ENCODE measurements at places on chromosomes 2 and 18.

DNA sequence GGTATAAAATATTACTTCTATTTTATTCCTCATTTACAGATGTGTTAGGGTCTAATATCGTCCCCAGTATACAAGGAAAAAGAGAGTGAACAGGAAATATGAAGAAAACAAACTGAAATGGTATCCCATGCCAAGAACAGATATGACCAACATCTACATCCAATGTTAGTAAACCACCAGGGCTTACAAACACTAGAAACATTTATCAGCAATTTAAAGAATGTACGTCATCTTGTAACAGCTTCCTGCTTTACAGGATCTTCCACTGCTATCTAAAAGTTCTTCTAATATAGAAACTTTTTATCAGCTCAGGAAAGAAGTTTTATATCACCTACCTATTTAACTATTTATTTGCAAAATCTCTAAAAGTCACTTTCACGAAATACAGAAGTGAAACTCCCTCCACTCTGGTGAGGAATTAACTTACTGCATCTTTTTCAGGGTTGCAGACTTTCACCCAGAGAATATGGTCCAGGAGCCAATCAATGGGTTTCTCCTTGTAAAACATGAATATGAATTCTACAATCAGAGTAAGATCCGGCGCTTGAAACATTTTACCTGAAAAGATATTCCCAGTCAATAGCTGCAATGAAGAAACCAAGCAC, 35.2 kb downstream of the UNC50 start:
- peak; percentile 14 for DNase-seq

DNA sequence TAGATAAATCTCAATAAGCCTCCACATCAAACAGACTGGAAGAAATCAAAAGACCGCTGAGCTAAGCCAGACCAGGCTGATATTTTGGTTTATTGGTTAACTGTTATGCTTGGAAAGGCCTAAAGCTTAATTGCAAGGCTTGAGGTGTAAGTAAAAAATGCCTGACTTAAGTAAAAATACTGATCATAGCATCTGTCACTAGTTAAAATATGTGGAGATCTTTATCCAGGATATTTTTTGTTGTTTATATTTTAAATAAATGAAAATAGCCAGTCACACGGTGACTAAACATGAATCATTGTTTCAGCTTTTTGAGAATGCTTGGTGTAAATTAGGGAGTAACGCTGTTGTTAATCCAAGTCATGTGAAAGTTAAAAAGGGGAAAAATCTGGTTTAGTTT, 127.9 kb downstream of the THADA start:
- DNase-seq = no peak

- no peak for DNase-seq
Measured at GRCh38 chr2:66866331-66867062, 431.6 kb downstream of the MEIS1 start.

DNA sequence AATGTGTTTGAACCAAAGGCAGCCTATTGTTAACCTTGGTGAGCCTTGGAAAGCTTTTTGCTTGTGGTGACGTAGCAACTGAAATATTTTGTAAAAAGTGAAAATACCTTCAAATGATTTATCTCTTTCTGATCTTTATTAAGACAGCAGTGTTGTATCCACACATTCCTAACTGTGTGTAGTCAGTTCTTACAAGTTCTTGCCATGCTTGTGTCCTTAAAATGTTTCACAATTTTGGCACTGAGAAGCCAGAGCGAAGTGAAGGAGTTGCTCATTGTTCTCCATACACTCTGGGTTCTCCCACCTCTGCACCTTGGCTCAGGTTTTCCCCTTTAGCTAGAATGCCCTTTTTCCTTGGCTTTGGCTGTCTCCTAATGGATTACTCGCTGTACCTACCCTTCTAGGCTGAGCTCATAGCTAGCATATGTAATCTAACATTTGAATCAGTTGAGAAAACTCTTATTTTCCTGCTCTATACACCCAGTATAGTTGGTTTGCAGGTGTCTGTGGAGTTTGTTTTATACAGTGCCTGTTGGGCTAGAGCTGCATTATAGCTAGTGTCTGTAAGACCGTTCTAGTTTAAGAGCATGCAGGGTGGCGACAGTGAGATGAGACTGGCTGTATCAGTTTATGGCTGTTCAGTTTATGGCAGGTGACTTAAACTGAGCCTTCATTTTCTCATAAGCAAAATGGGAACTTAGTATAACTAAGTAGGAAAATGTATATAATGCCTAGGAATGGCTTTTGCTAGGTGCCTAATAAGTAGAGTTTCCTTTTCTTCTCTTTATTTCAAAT, 45.5 kb downstream of the FMNL2 start:
- no peak for DNase-seq

DNA sequence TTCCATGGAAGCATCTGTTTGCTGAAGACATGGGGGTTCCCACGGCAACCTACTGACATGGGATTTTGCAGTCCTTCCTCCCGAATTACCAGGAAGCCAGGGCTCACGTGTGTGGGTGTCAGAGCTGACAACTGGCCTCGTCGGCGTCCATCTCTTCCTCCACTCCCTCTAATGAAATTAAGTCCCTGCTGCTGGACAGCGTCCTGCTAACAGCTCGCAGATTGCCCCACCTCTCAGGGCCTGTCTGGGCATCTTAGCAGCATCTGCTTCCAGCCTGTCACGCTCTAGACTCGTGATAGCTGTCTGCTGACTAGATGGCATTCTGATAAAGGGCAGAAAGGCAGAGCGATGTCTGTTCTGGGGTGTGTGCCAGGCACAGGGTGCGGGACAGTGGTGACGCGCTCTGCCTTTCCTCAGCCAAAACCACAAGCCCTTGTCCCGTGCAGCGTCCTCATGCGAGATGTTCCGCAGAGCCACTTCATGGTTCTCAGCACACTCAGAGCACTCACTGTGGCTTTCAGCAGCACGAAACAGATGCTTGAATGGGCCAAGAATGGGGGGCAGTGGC, 161.1 kb downstream of the ARL4C start:
- no peak for DNase-seq

GRCh38 chr2:185738679-185739472, at the start of gene FSIP2:
TSS of gene FSIP2 (plus strand) at chr2:185738804. CDS start at chr2:185738895, 91 bp downstream.
- no peak for DNase-seq

DNA sequence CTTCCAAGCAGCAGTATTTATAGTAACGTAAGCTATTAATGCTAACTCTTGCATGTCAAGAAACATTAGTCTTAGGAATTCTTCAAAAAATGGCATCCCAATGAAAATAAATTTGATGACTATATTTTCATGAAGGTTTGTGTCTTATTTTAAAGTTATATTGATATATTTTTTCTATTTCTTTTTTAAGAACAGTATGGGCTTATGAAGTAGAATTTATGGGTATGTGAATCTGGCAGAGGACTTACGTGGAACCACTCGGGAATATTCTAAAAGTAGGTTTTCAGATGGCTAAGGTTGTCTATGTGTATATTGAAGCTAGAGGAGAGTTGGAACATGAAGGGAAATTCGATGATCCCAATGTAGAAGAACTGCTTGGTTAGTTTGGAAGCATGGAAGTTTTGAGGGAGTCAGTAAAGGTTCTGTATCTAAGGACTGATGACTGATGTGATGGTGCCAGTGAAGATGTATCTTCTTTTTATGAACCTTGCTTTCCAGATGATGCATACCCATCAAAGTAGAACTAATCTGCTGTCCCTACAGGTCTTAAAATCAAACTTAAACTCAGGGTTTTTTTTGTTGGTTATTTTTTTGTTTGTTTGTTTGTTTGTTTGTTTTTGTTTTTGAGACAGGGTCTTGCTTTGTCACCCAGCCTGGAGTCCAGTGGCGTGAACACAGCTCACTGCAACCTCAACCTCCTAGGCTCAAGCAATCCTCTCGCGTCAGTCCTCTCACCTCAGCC, 39.5 kb downstream of the DDX1 start:
- no peak for DNase-seq

GRCh38 chr18:76972846-76973519, 150.6 kb downstream of the ZNF236 start:
- DNase-seq = no peak

GRCh38 chr2:205218056-205218455, 464.2 kb upstream of the NRP2 start:
- DNase-seq = no peak

GRCh38 chr18:58937071-58937886, 72.6 kb downstream of the ZNF532 start:
- no peak for DNase-seq

DNA sequence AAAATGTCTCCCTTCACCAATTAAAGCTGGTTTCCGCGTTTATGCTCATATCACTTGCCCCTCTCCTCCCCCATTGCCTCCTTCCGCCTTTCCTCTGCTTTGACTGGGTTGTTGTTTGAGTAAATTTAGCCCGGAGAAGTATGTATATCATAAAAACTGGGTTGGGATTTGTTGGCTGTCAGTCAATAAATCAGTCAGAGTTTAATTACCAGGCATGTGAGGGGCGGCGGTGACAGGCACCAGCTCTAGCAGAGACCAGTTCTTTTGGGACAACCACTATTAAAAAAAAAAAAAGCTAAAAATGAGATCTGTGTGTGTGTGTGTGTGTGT, 382.4 kb upstream of the SMIM21 start:
- no peak for DNase-seq

DNA sequence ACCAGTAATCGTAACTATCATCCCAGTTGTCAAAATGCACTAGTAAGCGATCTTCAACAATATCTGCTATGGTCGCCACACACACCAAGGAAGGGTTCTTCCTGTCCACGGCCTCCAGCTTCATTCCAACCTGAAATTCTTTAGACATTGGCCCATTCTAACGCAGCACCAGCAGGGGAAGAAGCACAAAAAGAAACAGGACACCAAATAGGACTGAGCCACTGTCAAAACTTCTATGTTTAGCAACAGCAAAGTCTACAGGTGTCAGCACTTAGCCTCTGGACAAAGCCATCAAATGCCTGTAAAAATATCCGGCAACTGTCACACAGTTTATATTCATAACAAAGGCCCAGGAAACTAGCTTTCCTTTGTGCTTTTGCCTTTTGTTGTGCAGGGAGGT, 175.0 kb downstream of the L3MBTL4 start:
- DNase-seq = no peak

DNA sequence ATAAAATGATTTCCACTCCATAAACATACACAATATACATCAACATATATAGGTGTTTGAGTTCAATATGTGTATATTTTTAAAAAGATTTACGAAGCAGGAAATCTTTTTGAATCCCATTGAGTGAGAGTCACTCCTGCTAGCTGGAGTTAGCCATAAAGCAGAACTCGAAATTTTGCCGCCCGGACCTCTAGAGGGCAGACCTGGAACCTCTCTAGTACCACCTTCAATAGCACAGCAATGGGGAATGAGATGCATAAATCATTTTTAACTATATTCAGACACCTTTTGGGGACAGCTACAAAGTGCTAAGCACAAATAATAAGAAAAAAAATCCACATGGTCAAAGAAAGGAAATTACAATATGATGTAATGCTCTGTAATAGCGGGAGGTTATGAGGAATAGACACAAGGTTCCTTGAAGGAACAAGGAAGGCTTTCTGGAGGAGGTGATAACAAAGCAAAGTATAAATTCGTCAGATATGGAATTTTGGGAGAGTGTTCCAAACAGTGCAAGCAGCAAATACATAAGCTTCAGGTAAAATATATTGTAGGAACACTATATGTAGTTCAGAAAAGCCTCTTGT, 533.4 kb downstream of the ERBB4 start:
- peak; percentile 41 for DNase-seq

DNA sequence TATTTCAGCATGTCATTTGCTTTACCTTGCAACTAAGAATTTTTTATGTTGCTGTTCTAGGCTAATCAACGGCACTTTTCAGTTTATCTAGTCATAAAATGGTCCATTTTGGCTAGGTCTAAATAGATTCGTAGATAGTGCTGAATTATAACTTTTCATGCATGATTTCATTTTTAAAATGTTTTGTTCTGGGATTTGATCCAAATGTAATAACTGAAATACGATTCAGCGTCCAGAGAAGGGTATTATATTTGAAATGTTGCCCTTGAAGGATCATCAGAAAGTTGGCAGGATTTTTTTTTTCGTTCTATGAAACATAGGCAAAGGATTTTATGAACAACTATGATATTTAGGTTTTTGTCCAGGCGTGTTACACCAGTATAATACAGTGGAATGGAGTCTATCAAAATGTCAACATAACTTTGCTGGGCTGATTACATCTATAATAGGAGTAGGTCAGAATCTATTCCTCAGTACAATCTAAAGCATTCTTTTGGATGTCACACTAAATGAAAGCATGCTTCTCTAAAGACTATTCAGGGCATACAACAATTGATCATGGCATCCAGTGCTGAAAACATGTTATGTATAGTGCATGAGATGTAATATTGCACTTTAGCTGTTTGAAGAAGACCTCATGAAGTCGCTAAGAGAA, 24.8 kb downstream of the TTC27 start:
- no peak for DNase-seq

DNA sequence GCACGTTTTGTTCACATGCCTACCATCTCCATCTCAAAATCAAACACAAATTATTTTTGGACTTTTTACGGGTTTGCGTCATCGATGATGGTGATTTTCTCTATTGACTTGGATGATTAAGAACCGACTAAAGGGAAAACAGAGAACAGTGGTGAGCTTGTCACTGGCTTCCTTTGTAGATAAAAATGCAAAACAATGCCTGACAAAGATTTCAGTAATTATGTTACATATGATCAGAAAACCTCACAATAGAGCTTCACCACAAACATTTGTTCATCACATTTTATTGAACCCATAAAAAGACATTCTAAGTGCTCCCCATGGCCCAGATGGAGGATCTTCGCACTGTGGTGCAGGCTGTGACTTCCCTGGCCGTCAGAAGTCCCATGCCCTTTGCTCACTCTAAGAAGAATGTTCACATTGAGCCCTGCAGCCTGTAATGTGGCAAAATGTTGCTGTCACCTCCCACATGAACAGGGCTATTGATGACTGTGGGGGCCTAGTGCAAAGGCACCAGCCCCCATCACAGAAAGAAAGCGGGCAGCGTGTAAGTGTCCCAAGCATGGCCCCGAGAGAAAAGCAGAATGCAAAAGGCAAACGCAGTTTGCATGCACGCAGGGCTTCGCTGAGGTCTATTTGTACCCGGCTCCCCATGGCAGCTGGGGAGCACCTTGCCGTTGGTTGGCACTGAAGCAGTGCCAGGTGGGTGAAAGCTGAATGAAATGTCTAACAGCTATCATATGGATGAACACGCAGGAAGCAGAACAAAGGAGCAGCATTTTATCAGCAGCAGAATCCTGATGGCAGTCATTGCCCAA, 60.6 kb downstream of the BCL2 start:
- no peak for DNase-seq

GRCh38 chr18:27214831-27215230, 29.7 kb upstream of the CHST9 start:
- DNase-seq = no peak

DNA sequence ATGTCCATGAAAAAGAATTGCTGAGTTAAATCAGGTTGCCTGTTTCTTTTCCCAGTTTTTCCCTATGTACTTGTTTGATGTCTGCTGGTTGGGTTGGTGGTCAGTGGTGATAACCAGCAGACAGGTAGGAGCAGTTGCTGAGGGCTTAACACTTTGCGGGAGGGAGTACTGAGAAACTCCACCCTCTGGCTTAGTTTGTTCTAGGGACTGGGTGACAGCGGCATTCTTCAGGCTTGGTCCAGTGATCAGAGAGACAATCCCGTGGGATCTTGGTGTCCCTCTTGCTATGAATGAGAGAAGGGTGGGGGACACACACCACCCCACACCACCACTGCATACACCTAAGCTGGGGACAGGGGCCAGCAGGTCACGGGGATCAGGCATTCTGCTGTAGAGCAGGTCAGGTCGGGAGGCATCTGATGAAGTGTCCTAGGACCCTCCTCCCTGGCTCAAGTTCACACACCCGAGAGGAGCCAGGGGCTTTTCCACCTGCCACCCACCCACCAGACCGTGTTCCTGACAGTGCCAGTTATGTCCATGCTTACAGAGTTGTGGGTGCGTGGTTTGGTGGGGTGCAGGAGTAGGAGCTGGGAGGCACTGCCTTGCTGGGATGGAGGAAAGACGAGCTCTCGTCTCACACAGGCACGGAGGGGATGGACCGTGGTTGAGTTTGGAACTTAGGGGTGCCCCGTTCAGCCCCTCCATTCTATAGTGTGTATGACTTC, 21.3 kb upstream of the ALLC start:
- DNase-seq = no peak
